ENCODE measurements at places on chromosomes 12 and 14.
A peak's percentile ranks its signal among the peaks of the same experiment; 100 is the strongest.

DNA sequence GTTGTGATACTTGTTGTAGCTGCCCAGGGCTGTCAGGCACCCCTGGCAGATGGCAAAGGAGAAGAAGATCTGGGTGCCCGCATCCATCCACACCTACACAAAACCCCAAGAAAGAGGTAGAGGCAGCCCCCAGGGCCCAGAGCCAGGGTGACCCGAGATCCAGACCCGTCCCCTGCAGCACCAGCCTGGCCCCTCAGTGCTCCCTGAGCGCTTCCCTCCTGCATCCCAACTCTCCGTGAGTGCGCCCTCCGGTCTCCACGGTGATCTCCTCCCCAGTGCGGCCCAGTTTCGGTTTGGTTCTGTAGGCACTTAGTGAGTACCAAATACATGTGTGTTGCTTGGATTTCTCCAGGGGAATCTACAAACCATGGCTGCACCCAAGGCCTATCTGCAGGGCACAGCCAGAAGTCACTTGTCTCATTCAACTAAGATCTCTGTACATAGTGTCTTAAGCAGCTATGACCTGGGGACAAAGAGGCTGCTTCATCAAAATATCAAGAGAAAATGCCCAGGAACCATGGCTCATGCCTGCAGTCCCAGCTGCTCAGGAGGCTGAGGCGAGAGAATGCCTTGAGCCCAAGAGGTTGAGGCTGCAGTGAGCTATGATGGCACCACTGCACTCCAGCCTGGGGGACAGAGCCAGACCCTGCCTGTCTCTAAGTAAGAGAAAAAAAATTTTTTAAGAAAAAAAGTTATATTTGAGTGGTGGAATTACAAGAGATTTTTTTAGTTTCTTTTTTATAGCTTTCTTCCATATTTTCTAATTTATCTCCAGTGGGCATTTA, 15.9 kb downstream of the SLC6A12 start:
- DNase-seq, result no peak

GRCh38 chr12:12018454-12018853, 52.3 kb upstream of the BCL2L14 start:
- DNase-seq, result no peak

DNA sequence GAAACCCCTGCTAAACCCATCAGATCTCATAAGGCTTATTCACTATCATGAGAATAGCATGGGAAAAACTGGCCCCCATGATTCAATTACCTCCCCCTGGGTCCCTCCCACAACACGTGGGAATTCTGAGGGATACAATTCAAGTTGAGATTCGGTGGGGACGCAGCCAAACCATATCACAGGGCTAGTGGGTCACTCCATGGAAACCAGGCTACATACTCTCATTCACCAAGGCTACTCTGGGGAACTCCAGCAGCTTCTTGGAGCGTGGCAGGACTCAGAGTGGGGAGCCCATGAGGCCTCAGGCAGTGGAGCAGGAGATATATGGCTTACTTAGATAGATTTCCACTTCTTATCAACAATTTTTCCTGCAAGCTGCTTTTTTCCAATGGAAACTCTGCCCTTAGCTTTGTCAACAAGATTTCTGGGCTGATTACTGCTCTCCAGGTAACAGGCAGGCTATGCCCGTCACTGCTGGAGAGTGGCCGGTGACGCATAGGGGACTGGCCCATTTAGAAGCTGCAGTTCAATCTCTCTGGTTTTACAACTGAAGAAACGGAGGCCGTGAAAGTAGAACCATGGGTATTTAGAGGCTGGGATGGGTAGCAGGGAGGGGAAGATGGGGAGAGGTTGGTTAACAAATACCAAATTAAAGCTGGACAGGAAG, 16.5 kb downstream of the VDR start:
- no peak for DNase-seq

GRCh38 chr12:46554460-46554859, 181.9 kb upstream of the SLC38A2 start:
- DNase-seq, result no peak

- DNase-seq, result no peak
These were observed 526 bp upstream of the MRPL42 start for GRCh38 chr12:93466625-93467350.

- DNase-seq, result no peak
These were observed 122.6 kb downstream of the ADGRD1 start for GRCh38 chr12:131076296-131076695.

DNA sequence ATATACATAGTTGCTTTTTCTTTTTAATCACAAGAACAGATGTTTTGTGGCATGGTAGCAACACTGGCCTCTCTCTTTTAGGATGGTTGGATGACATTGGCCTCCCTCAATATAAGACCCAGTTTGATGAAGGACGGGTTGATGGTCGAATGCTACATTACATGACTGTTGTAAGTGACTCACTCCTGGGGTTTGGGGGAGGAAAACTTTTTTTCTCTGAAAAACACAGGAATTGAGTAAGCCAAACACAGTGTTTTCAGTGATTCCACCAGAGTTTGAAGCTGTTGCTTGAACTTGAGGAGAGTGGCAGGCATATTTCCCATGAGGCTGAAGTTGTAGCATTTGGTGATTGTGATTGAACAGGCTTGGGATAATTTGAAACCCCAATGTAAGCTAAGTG, 13.7 kb upstream of the REP15 start:
- DNase-seq, result no peak

DNA sequence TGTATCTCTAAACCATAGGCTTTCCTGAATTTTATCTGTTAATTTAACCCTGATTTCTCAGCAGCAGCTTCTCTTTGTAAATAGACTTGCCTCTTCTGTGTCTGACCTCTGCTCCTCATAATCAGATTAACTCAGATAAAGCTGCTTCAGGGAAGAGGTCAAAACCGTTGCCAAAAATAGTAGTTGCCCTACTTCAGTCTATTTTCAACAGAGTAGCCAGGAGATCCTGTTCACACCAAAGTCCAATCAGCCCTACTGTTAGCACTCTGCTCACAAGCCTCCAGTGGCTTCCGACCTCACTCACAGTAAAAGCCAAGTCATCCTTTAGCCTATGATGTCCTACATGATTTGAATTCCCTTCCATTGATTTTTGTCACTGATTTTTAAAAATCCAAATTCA, 258.4 kb downstream of the PPFIA2 start:
- DNase-seq, result no peak

- DNase-seq, result no peak
These were observed 10.0 kb upstream of the IL26 start for GRCh38 chr12:68235576-68235975.

GRCh38 chr12:19643635-19644034, 204.3 kb downstream of the AEBP2 start:
- no peak for DNase-seq

- no peak for DNase-seq
These were observed 28.4 kb downstream of the GSG1 start for GRCh38 chr12:13075118-13075480.

DNA sequence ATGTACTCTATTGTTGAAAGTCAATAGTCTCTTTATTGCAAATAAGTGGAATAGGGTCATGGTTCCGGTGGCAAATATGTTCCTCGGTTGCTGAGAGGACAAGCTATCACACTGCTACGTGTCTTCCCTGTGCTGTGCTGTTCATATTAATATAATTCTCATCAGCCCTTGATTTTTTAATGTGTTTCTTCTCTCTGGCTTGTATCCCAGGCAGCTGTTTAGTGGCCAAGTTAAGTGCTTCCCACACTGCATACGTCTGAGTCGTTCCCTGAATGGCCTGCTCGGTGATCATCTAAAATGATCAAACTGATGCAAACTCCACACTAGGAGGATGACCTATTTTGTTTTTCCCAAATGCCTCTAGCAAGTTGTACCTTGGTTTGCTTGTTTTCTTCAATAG, 186.4 kb downstream of the ANO6 start:
- no peak for DNase-seq

DNA sequence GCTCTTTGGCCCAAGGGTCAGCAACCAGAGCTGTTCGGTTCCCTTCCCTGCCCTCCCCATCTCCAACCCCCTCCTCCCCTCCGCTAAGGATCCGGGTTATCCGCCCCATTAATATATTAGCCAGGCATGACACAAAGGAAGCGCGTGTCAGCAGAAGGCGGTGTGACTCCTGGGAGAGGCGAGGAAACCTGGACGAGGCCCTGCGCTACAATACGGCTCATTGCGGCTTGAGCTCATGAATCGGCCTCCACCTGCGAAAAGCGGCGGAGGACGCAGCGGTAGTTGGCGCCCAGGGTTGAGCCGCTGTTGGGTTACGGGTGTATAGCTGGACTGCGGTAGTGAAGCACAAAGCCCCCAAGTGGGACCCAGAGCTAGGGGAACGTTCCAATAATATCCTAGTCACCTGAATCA, 9.9 kb downstream of the FOXA1 start:
- no peak for DNase-seq

GRCh38 chr14:26522967-26523366, 74.9 kb downstream of the NOVA1 start:
- no peak for DNase-seq

DNA sequence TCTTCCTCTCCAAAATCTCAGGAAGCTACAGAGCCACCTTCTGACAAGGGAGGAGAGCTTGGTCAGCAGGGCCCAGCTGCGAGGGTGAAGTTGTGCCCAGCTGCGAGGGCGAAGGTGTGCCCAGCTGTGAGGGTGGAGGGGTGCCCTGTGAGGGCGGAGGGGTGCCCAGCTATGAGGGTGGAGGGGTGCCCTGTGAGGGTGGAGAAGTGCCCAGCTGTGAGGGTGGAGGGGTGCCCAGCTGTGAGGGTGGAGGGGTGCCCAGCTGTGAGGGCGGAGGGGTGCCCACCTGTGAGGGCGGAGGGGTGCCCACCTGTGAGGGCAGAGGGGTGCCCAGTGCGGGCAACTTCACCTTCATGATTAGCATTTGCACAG, 20.4 kb upstream of the TTC7B start:
- peak; percentile 16 for DNase-seq

GRCh38 chr14:104429291-104429861, 150.2 kb upstream of the C14orf180 start:
- DNase-seq, result no peak

DNA sequence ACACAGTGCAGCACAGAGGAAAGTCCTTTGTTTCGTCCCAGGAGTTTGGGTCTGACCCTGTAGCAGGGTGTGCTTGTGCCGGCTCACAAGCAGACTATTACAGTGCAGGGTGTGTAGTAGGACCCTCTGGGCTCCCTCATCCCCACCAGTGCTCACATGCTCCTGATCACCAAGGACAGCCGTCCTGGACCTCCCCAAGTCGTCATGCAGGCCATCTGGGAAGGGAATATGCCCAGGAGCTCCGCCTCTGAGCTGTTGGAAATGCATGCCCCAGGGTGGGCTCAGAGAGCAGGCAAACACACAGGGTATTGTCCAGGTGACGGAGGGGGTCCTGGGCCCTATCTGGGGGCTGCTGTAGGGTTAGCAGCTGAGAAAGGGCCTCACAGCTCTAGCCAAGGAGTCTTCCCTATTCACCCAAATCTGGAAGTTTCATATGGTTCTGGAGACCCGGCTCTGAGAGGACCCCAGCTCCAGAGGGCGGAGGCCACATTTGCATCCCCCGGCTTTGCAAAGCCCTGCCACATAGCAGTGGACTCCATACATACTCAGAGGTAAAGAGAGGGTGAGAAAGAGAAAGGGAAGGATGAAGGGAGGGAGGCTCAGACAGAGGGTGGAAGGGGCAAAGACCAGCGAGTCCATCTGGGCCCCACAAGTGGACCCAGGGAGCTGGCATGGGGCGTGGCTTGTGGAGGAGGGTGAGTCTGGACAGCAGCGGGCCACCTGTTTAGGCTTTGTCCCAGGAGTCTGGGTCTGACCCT, 53.5 kb upstream of the PPP2R5C start:
- no peak for DNase-seq

All from stimulated activated CD8-positive, alpha-beta memory T cell treated with anti-CD3 and anti-CD28 coated beads, Interleukin-4, amount 100 ng/mL, for 48 hours (primary cell).